Astrocyte (in vitro differentiated cells and primary cell): ENCODE measurements at places on chromosomes 6 and 20.
A peak's percentile ranks its signal among the peaks of the same experiment; 100 is the strongest.

GRCh38 chr20:21273755-21274386, 29.3 kb upstream of the XRN2 start:
- no peak overlapping the region for H3K27ac ChIP-seq
- no peaks in the 10 kb centered on the region for H3K4me1 ChIP-seq
- no peaks in the 10 kb centered on the region for H3K27me3 ChIP-seq
- H3K4me3 ChIP-seq: no peak overlapping the region

- no peak overlapping the region for H3K27ac ChIP-seq
- H3K36me3 ChIP-seq: no peaks in the 10 kb centered on the region
Observed at GRCh38 chr6:38391206-38391605, 248.5 kb downstream of the BTBD9 start.

- peaks cover 12% of the 10 kb centered on the region for H3K4me1 ChIP-seq
- no peaks in the 10 kb centered on the region for H3K27me3 ChIP-seq
- H3K27ac ChIP-seq: no peak overlapping the region
- no peak overlapping the region for H3K4me3 ChIP-seq
Observed at GRCh38 chr20:47606414-47606982, 104.8 kb downstream of the NCOA3 start.

GRCh38 chr20:56422076-56422823, 10.2 kb downstream of the CASS4 start:
- H3K4me1 ChIP-seq: peaks cover 53% of the 10 kb centered on the region
- peak overlapping the region; percentile 6 for H3K4me3 ChIP-seq
- no peaks in the 10 kb centered on the region for H3K36me3 ChIP-seq

GRCh38 chr6:704046-704445, 11.1 kb upstream of the EXOC2 start:
- H3K4me3 ChIP-seq: no peak overlapping the region
- no peak for DNase-seq
- H3K27ac ChIP-seq: no peak overlapping the region
- no peaks in the 10 kb centered on the region for H3K36me3 ChIP-seq
- no peaks in the 10 kb centered on the region for H3K4me1 ChIP-seq
- H3K27me3 ChIP-seq: no peaks in the 10 kb centered on the region

DNA sequence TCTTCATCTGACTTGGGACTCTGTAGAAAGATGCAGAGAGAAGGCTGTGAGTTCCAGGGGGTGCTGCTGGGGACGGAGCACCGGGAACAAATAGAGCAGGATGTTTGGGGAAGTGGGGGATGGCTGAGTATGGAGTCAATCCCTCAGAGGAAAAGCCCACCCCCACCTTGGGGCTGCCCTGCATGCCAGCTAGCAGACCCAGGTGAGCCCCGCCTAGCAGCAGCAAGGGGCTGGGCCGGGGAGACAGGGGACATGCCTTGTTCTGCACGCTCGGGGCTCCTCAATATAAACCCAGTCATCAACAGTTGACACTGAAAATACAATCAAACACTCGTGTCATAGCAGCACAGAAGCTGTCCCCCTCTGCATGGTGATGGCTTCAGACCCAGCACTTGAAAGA, 74.6 kb downstream of the NINL start:
- no peaks in the 10 kb centered on the region for H3K27me3 ChIP-seq
- no peak overlapping the region for H3K4me3 ChIP-seq
- no peak for DNase-seq
- peaks cover 16% of the 10 kb centered on the region for H3K4me1 ChIP-seq

GRCh38 chr6:149268768-149269167, 48.7 kb upstream of the TAB2 start:
- H3K36me3 ChIP-seq: no peaks in the 10 kb centered on the region
- peaks cover 4% of the 10 kb centered on the region for H3K27me3 ChIP-seq
- peak; percentile 16 for DNase-seq
- H3K4me1 ChIP-seq: no peaks in the 10 kb centered on the region

- no peaks in the 10 kb centered on the region for H3K27me3 ChIP-seq
- H3K27ac ChIP-seq: no peak overlapping the region
- peak overlapping the region; percentile 17 for H3K4me3 ChIP-seq
Observed at GRCh38 chr20:58694241-58695083, 1.9 kb downstream of the NPEPL1 start.

DNA sequence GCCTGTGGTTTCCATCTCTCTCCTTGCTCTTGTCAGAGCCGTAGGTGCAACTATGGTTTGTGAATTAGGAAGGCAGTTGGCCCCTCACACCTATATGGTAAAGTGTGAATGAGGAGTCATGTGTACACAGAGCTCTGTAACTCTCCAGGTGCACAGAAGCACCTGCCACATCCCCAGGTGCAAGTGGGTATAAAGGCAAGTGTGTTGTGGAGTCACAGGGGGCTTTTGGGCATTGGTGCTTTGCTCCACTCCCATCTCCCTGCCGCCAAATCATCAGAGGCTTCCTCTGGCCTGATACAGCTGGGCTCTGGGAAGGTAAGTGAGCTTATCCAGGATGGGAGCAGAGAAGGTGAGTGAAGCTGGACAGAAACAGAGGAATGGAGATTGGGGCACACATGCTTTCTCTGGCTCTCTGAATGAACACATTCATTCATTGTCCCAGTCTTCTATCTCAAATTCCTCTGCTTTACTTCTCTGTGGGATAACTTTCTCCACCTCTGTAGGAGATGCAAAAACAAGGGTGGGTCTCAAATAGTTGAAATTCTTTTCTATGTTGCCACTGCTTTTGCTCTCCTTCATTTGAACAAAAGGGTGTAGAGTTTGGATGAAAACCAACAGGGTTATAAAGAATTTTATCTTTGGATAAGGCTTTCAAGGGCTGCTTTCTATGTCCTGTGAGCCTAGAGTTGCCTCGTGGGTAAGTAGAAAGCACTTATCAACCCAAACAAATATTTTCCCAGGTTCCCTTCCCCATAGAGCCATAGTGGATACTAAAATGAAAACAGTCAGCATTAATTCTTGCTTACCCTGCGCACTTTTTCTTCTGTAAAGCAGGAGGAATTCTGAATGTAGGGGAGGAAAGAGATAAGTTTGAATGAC, 45.0 kb upstream of the RIPOR2 start:
- no peaks in the 10 kb centered on the region for H3K36me3 ChIP-seq
- peak overlapping the region; percentile 78 for H3K27ac ChIP-seq
- no peak overlapping the region for H3K4me3 ChIP-seq
- peaks cover 18% of the 10 kb centered on the region for H3K4me1 ChIP-seq

DNA sequence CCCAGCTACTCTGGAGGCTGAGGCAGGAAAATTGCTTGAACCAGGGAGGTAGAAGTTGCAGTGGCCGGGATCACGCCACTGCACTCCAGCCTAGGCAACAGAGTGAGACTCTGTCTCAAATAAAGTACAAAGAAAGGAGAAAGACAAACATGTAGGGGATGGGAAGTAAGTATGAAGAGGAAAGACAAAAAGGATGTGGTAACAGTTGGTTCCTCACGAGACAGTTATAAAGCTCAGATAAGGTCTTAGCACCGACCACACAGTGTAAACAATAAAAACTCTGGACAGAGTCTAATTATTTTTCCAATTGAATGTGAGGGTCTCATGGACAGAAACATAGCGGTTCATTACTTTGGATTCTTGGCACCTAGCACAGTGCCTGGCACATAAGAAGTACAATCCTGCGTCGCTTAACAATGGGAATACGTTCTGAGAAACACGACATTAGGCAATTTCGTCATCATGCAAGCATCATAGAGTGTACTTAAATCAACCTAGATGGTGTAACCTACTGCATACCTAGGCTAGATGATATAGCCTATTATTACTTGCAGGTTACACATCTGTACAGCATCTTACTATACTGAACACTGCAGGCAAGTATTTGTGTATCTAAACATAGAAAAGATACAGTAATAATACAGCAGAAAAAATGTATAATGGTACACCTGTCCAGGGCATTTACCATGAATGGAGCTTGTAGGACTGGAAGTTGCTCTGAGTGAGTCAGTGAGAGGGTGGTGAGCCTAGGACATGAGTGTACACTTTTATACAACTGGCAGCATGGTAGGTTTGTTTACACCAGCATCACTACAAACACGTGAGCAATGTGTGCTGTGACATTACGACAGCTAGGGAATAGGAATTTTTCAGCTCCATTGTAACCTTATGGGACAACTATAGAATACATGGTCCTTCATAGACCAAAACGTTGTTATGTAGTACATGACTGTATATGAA, 38.2 kb downstream of the MBOAT1 start:
- DNase-seq: no peak
- H3K27ac ChIP-seq: no peak overlapping the region
- H3K27me3 ChIP-seq: no peaks in the 10 kb centered on the region

DNA sequence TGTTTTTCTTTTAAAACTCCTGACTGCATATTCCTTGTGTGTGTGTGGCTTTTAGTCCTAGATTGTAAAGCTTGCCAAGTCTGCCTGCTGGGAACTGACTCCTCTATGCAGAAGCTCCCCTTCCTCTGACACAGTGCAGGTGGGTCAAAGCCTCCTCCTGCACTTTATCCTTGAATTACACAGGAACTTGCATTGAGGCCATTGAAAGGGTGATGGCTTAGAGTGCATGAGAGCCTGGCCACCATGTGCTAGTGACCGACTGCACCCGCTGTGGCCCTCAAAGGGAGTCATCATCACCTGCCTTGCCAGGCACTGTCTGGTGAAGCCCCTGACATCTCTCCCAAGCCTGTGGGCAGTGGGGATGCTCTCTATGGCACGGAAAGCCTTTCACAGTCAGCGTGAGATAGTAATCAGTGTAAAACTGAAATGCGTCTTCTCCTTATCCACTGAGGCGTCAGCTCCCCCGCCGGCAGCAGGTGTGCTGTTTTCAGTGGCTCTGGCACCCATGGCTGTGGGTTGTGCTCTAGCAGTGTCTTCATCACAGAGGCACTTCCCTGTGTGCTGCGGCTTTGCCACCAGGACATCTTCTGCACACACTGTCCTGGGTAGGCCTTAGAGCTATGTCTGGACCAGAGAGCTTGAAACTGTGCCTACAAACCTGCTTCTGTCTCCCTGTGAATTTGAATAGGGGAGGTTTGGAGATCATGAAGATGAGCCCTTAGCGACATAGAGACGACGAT, 87.9 kb downstream of the THBS2 start:
- peak; percentile 77 for DNase-seq
- H3K4me1 ChIP-seq: peaks cover 43% of the 10 kb centered on the region
- H3K27ac ChIP-seq: peak overlapping the region; percentile 27
- no peaks in the 10 kb centered on the region for H3K27me3 ChIP-seq

GRCh38 chr6:102300350-102300749, 906.8 kb downstream of the GRIK2 start:
- no peak overlapping the region for H3K4me3 ChIP-seq
- no peaks in the 10 kb centered on the region for H3K27me3 ChIP-seq
- no peak for DNase-seq

GRCh38 chr6:14822679-14823078, 423.2 kb upstream of the JARID2 start:
- peaks cover 5% of the 10 kb centered on the region for H3K4me1 ChIP-seq
- H3K27me3 ChIP-seq: no peaks in the 10 kb centered on the region
- DNase-seq: peak; percentile 44
- no peaks in the 10 kb centered on the region for H3K36me3 ChIP-seq
- H3K27ac ChIP-seq: no peak overlapping the region
- H3K4me3 ChIP-seq: no peak overlapping the region

DNA sequence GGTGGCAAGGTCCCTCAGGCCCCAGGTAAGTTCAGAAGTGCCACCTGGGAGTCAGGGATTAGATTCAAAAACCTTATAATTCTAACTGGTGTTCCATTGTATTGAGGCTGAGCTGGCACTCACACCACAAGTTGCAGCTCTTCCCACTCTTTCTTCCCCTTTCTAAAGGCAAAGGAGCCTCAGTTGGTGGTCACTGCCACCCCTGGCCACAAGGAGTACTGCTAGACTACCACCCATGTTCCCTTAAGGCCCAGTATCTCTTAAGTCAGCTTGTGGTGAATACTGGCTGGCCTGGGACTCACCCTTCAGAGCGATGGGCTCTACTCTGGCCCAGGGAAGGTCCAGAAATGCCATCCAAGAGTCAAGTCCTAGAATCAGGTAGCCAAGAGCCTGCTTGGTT, 421.1 kb upstream of the KHDRBS2 start:
- H3K27ac ChIP-seq: no peak overlapping the region
- no peaks in the 10 kb centered on the region for H3K27me3 ChIP-seq
- no peak overlapping the region for H3K4me3 ChIP-seq
- no peak for DNase-seq
- no peaks in the 10 kb centered on the region for H3K4me1 ChIP-seq

DNA sequence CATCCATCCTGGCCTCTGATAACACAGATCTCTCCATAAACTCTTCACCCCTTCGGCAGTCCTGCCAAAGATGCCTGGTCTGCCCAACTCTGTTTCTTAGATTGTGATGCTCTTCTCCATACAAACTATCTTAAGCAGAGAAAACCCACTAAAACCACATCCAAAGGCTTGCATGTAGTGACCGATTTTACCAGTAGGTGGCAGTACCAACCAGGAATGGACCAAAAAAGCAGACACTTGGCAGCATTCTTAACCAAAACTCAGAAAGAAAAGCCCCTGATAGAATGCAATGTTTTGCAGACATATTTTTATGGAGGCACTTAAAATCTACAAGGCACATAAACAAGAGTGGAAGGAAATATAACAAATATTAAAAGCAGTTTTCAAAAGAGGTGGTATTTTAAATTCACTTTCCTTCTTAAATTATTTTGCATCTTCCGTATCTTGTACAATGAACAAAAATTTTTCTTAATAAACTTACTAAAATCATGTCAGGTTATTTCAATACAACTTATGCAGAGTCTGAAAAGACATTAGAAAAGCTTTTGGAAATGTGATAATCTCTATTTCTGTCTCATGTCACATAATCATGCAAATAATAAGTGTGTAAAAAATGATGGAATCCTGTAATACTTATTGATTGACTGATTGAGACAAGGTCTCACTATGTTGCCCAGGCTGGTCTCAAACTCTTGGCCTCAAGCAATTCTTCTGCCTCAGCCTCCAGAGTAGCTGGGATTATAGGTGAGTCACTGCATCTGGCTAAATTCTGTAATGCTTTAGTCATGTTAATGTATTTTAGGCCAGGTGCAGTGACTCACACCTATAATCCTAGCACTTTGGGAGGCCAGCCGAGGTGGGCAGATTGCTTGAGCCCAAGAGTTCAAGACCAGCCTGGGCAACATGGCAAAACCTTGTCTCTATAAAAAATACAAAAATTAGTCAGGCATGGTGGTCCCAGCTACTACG, 29.4 kb downstream of the LRP11 start:
- H3K4me3 ChIP-seq: no peak overlapping the region
- no peaks in the 10 kb centered on the region for H3K27me3 ChIP-seq
- H3K27ac ChIP-seq: no peak overlapping the region
- H3K4me1 ChIP-seq: peaks cover under 1% of the 10 kb centered on the region

GRCh38 chr6:36776167-36776566, 63.1 kb downstream of the CPNE5 start:
- no peaks in the 10 kb centered on the region for H3K4me1 ChIP-seq
- H3K4me3 ChIP-seq: no peak overlapping the region
- H3K36me3 ChIP-seq: no peaks in the 10 kb centered on the region
- H3K27ac ChIP-seq: no peak overlapping the region

DNA sequence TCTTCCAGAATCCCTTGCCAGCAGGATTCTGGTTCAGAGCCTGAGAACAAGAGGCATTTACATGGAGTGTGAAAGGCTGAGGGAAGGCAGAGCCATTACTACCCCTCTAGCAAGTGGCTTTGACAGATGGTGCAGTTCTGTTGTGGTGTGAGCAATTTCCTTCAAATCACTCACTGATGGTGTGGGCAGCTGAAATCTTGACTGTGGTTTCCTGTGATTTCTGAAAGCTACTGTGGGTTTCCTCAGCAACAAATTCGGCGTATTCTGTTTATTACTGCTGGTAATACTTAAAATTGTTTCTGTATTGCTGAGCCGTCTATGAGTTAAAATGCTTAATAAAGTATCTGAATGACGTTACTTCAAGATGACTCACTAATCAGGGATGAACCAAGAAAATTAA, 181.5 kb upstream of the TCF21 start:
- H3K27me3 ChIP-seq: no peaks in the 10 kb centered on the region
- peak; percentile 99 for DNase-seq
- H3K4me1 ChIP-seq: peaks cover 25% of the 10 kb centered on the region
